ENCODE measurements at places on chromosomes 5 and 9. TPM values are rescaled to one million over a fixed set of nuclear protein-coding genes. Genes with fewer than 3 reads are reported as not detected.
A peak's percentile ranks its signal among the peaks of the same experiment; 100 is the strongest.

The MOB3B gene
- 1.6 TPM for total RNA-seq

The SLC36A3 gene
- not detected for total RNA-seq

The F2RL1 gene
- total RNA-seq = 1.7 TPM

The EMB gene
- 14.6 TPM for total RNA-seq

The TMEM174 gene
- not detected for total RNA-seq

The RMRP gene
- 22,490 TPM for total RNA-seq

The IL7R gene
- total RNA-seq = 4.2 TPM

DNA sequence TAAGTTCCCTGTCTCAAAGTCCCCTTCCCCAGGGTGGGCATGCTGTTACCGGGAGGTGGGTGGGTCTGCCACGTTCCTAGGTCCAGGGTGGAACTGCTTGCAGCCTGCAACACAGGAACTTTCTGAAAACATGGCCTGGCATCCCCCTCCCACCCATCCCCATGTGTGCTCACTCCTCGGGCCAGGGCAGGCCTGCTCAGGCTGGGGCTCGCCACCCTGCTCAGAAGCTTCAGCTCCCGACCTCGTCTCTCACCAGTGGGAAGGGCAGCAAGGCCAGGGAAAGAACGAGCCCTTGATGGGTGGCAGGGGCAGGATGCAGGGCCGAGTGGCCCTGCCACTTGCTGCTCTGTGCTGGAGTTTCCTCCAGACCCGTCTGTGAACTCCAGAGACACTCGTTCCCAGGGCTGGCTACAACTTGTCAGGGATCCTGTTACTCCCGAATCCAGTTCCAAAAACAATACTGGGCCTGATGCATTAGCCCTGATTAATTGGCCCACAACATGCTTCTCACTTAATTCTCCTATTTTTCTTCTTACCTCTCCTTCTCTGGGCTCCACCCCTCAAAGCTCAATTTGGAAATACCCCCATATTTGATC lies 197.3 kb downstream of the SLIT3 start:
- DNase-seq = no peak

DNA sequence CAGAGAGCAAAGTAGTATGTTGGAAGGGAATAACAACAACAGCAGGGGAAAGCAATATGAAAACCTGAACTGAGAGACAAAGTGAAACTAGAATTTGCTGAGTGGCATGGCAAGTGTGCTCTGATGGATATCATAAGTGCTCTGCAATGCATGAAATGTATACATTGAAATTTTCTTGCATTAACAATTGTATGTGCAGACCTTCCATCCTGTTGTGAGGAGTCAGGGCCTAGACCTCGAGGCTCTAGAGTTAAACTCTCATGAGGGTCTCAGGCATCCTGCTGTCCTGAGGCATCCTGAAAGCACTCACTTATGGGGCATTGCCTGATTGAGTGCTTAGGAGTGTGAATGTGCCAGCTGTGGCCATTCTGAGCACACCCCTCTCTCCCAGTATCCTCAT lies 1.1 kb downstream of the ECM2 start:
- no peak for DNase-seq

- no peak for DNase-seq
These were observed 99.4 kb upstream of the HAND1 start for GRCh38 chr5:154577416-154577815.

GRCh38 chr5:113172231-113172826 lies 195.7 kb downstream of the DCP2 start:
- DNase-seq = no peak

DNA sequence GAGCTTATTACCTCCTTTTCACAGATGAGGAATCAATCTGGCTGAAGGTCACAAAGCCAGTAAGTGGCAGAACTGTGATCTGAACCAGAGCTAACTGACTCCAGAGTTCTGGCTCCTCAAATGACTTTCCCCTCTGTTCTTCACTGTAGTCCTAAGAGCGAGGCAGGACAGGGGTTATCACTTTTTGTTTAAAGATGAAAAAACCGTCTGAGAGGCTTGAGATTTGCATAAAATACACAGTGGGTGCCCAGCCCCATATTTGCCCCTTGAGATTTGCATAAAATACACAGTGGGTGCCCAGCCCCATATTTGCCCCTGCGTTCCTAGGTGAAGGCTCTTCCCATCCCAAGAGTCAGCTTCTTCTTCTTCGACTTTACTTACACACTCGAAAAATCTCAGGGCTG lies 667 bp downstream of the FBXO10 start:
- DNase-seq = no peak

- no peak for DNase-seq
These were observed 63.1 kb upstream of the CD180 start for GRCh38 chr5:67259548-67260215.

GRCh38 chr5:39422036-39422606 lies 2.7 kb downstream of the DAB2 start:
- DNase-seq = no peak

DNA sequence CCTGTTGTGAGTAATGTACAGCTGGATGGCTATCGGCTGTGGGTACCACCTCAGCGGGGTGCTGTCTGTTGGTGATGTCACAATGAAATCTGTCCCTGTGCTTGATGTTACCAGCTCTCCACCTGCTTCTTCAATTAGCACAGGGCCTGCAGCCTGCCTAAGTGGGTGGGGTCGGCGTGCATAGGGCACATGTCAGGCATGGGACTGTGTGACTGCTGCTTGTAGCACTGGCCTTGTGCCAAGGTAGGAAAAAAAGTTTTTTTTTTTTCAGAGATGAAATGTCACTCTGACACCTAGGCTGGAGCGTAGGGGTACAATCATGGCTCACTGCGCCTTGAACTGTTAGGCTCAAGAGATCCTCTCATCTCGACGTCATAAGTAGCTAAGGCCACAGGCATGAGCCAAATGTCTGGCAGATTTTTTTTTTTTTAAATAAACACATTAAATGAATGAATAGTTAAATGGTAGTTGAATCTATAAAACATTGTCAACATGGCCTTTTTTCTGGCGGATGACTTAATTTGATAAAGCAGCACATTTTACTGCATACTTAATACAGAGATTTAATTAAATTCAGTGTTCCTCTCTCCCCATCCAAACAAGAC lies 222.5 kb downstream of the NXNL2 start:
- DNase-seq = no peak

DNA sequence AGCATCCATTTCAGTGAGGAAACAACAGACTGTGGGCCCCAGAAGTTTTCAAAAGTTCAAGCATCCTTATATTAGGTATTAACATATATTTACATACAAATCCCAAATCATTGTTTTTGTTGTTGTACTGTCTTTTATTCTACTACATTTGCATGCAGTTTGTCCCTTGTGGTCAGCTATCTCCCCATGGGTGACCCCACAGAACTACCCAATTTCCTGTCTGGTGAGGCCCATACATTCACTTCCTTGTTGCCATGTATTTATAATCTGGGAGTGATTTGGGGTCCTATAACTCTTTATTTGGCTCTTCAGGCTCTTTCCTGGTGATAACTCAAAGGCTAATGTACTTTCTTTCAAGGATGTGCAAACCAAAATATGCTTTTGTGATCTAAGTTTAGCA lies 3.3 kb upstream of the CD180 start:
- DNase-seq = no peak

DNA sequence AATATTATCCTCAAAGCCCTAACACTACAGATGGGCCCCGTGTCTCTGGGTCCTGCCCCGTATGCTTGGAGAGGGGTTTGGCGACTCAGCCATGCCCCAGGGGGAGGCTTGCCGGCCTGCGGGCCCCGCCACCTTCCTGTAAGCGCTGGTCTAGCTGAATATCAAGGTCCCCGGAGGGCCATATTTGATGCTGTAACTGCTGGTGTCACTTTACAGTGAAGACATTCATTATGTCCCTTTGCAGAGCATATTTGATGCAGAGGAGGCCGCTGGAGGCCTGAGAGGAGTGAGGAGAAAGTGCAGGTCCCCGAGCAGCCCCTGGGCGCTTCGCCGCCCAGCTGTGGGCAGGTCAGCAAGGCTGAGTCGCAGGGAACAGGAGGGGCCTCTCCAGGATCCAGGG lies 16.8 kb downstream of the IRX4 start:
- DNase-seq = no peak

- DNase-seq = no peak
These were observed 220.7 kb downstream of the CACNA1B start for GRCh38 chr9:138098116-138098907.

GRCh38 chr9:7974335-7974960 lies 174.9 kb upstream of the DMAC1 start:
- DNase-seq = no peak

GRCh38 chr9:104608336-104608735 lies 2.9 kb upstream of the OR13C2 start:
- no peak for DNase-seq

- no peak for DNase-seq
These were observed 385.9 kb downstream of the KDM4C start for GRCh38 chr9:7143645-7144200.

- DNase-seq = peak; percentile 70
These were observed at the start of gene ECSCR for GRCh38 chr5:139462586-139463276. TSS of gene ECSCR (minus strand) at chr5:139462743. CDS start at chr5:139462670, 73 bp downstream.

DNA sequence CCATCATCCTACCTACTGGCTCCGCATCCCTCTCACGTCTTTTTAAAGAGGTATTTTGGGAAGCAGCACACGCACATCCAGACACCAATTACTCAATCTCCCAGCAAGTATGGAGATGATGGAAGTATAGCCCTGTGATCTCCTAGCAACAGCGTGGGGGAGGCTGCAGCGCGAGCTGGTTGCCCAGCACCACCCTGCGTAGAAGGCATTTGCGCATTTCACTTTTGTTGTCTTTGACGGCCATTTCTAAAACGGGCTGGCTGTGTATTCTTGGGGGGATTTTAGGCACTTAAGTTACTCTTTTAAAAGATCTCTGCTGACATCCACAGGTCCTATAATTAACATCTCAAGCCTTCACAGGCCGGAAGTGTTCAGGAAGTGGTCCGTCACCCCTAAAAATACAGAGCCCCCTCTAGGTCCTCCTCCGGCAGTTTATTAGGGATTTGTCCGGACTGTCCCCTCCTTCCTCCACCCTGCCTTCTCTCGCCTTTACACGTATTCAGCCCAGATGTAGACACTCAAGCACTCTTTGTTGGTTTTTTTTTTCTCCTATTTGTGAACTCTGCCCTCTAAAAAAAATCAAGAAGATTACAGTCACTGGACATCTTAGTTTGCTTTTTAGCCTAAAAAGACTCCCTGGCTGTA lies 371.4 kb downstream of the NTRK2 start:
- peak; percentile 41 for DNase-seq

DNA sequence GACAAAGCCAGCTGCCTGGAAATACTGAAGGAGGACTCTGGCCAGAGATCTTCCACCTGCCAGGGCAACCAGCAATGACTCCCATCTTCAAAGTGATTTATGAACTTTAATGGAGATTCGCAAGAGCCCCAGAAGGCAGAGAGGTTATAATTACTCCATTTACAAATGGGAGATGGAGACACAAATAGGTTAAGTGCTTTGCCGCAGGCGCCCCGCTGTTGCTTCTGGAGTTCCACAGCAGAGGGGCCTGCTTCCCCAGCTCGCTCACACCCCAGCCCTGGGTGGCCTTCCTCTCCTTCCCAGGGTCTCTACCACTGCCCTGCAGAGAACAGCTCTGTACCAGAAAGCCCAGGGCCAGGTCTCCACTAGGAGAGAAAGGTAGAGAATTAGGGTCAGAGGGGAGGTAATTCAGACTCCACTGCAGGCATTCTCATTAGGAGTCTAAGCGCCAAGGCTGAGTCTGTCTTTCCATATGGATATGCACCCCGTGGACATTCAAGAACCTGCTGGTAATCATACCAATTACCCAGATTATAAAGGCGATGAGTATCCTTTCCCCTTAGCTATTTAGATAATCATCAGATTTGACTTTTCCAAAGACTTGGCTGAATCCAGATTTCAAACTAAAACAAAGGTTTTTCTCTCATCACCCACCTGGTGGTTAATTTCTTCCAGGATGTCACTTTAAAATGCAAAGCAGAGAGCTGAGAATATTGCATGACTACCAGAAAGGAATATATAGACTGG lies 157.6 kb upstream of the TUT7 start:
- DNase-seq = no peak

- DNase-seq = peak; percentile 60
These were observed 4.5 kb downstream of the FANCC start for GRCh38 chr9:95313010-95313498.

DNA sequence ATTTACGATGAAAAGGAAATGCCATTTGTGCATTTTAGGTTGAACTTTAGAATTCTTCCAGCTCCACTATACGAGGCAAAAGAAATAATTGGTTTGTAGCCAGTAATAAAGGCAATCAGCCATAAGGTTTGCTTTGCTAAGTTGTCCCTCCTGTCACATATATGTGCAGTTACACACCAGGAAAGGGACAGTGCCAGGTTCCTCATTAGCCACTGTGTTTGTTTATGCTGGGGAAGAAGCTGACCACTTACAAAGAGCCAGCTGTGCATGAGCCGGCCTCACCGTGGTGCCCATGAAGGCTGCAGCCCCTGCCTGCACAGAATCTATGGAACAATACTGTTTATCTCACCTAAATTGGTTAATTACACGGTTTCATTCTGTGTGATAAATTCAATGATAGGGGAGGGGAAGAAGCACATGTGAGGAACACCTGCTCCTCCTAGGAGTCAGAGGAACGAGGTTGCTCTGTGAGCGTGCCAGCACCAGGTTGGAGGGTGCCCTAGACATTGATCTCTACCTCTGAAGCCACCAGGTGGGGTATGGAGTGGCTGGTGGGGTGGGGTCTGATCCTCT lies 173.8 kb upstream of the DAP start:
- no peak for DNase-seq

DNA sequence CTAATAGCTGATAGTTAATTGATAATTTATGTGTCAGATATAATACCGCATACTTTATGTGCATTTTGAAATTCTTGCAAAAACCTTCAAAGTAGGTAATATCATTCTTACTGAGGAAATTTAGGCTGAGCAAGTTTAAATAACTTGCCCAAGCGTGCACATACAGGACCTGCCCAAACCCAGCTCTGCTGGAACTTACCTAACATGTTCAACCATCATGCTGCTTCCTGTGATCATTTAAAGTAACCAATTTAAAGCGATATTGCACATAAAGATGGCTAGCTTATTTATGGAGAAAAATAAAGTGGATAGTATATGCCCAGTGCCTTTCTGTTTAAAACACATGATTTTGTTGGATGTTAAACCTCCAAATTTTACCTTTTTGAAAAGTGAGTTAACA lies 4.3 kb downstream of the FAM174A start:
- no peak for DNase-seq
